Liver (tissue), 10 donors: ENCODE measurements at places on chromosomes 6 and 20.

DNA sequence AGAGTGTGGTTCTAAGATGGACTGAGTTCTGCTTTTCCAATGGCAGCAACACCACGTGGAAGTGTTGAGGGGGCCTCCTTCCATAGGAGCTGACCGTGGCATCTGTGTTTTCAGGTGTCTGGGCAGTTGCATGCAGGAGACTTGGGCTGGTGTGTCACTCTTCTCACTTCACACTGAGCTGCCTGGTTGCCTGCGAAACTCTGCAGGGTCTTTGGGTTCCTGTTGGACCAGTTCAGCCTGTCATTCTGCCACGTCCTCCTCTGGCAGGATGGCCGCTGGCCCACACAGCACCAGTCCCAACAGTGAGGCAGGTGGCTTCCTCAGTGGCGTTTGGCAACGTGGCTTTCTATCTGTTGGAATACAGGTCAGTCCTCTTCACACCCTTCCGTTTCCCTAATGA, 16.1 kb upstream of the UNC93A start:
- no peak for DNase-seq

GRCh38 chr6:158837684-158838625, 18.8 kb upstream of the EZR start:
- no peak for DNase-seq

DNA sequence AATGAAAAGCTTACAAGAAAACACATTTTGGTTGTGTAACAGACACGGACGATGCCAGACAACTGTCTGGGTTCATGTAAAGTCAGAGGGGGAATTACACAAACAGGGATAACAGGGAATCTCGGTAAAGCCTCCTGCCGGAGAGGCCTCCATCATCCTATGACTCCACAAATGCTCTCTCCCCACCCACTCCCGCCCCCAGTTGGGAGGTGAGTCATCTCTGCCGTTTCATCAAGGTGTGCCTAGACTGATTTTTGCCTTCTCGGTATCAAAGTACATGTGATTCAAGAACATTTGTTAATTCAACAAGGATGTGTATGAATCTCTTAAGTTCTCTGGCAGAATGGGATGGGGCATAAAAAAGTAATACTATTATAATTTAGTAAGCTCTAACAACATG, 304.9 kb upstream of the PRDM1 start:
- DNase-seq: no peak

DNA sequence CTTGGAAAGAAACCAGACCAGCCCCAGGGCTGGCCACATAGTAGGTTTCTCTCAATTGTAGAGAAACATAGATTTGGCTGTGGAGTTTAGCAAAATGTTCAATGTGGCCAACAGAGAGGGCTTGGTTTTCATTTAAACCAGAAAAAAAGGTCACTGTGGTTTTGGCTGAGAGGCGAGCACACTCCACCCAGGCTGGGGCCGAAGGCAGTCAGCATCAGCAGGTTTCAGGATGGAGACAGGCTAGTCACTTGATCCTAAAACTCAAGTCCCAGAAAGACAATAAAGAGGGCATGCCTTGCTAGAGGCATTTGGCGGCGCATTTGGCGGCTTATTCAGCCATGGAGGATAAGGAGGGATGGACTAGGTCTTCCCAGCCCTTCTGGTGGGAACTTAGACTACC, 73.1 kb downstream of the PRND start:
- no peak for DNase-seq

GRCh38 chr6:52976149-52976548, 18.9 kb downstream of the GSTA4 start:
- DNase-seq: no peak

DNA sequence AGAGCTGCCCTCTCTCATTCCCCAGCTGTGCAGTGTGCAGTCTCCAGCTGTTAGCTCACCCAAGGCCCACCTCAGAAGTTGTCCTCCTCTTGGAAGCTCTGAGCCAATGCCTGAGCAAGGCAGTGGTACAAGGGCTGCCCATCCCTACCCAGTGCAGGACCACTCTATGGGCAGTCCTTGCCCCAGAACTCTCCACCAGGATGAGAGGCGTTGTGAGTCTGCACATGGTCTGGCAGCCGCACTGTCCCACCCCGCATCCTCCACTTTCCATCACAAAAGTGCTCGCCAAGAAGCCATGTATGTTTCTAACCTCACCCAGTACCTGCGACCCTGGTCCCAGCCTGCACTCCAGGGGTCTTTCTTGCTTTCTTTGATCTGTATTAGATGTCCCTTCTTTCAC, 175.1 kb upstream of the PMEPA1 start:
- no peak for DNase-seq

GRCh38 chr6:52299653-52300052, 15.1 kb upstream of the MCM3 start:
- DNase-seq: no peak

DNA sequence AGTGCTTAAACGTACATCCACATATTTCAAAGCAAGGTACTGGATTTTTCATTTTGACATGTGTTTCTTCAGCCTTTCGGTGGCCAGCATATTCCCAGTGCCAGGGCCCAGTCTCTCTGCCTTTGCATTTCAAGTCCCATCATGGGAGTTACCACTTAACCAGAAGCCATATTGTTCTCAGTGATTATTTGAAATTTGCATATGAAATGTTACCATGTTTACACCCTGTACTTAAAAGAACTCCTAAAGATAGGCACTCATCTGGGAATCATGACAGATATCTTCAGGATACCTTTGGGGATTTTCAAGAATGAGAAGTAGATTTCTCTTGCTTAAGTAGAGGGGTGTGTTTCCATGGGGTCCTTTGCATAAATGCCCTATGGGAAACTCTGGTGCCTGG, 367.5 kb downstream of the NRN1 start:
- no peak for DNase-seq

DNA sequence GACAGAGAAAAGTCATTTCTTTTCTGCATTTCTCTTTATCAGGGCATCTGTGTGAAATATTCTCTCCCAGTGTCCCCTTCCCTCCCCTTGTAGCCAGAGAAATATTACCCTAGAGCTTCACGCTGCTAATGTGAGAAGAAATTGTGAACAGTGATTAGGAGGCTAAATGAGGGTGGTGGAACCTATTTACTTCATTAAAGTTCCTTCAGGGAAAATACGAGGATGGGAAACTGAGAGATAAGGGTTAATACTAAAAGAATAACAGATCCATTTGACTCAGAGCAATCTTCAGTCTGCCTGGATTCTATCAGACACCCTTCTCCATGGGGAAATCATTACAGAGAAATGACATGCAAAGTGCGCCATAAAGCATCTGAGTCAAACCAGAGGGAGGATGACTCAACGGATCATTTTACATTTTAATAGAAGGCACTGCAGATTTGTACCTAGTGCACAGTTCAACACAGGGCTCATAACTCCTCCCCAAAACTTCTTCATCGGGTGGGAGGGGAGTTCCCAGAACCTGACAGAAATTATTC, 131.3 kb downstream of the GJA10 start:
- no peak for DNase-seq

DNA sequence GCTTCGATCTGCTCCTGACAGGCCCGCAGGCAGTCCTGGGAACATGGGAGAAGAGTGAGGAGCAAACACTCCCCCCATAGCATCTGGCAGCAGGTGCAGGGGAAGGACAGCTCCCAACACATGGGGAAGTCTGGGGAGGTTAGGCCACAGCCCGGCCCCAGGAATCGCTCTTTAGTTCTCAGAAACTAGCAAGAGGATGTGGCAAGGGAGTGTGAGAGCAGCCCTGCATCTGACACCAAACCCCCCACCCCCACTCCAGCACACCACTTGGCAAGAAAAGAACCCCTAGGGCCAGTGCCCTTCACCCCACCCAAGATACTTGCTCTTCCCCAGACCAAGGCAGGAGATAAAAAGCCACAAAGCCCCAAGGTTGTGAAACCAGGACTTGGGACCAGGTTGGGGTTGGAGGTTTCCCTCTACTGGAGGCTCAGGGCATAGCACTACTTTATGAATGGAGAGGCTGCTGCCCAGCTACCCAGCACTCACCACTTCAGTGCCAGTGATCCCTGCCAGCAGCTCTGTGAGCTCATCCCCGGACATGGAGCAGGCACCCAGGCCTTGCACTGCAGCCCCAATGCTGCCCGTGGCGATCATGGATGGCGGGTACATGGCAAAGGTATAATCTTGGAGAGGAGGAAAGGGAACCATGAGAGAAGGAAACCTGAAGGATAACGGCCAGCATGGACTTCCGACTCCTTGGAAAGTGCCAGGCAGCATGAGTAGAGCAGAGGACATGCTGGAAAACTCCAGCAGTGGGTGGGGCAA, 5.4 kb downstream of the CCND3 start:
- peak; percentile 73 for DNase-seq

DNA sequence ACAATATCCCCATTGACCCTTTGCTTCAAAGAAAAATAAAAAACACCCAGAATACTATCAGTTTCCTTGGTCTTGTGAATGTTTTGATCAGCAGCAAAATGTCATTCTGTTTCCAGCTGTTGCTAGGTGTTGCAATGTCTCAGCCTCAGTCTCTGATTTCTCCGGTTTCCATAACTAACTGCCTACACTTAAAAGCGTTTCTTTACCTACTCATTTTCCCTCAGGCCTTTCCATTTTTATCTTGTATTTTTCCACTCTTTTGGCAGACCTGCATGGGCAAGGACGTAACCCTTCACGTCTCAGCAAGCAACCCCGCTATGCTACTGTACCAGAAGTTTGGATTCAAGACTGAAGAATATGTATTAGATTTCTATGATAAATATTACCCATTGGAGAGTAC, 49.4 kb downstream of the KAT14 start:
- DNase-seq: no peak

DNA sequence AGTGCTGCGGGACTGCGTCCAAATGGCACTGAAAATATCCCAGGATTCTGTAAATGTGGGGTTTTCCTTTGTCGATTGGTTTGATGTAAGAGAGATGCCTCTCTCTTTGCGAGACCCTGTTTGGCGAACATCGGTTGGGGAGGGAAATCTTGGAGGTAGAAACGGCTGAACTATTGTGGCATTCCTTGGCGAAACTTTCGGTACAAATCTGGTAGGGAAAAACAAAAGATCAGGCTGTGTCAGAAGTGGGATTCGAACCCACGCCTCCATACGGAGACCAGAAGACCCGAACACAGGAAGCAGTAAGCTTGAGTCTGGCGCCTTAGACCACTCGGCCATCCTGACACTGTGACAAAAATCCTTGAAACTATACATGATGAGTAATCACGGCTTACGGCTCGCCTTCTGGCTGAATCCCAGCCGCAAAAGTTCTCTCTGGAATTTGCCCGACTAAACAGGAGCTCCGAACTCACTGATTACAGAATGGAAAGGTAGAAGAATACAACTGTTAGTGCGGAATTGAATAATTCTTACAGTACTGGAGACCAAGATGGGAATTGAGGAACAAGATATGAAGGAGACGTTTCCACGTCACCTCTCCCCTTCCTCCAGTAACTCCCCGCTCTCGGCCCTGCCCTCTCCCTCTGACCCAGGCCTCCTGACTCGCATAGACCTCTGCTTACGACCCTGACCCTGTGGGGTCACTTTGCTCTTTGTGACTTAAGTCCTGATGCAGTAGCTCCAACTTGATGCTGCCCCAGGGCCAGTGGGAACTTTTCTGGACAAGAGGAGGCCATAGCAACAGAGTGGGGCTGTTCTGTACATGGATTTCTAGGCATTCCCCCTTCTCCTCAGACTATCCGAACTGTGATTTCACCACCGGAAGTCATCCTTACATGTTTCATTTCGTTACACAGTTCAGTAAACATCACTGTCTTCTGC, 132.8 kb upstream of the ZNF184 start:
- no peak for DNase-seq

DNA sequence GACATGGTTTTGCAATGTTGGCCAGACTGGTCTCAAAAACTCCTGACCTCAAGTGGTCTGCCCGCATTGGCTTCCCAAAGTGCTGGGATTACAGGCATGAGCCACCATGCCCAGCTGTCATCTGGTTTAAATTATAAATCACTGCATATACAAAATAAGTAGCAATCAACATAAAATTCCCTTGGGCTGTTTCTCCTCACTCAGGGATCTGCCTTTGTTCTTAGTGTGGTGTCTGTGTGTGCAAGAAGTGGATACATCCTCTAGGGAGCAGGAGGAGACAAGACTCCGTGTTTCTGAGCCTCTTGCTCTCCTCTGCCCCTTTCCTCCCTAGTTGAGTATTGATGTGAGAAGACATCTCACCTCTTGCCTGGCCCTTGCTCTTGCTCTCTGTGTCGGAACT, 65.2 kb upstream of the ADGRF4 start:
- no peak for DNase-seq

DNA sequence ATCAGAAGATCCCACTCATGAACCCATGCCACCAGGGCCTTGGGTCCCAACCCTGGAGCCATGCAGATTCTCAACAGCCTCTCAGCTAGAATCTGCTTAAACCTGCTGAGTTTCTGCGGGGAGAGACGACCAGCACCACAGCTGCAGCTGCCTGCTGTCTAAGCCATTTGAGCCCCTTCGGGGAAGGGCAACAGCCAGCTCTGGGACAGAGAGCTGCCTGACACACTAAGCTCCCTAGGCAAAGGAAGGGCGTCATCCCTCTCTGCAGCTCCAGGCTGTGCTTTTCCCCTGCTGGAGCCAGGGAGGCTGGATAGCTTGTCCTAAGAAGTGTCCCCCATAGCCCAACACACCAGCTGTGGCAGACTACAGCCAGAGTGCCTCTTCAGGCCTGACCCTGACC, 182.5 kb downstream of the OTOR start:
- DNase-seq: no peak

DNA sequence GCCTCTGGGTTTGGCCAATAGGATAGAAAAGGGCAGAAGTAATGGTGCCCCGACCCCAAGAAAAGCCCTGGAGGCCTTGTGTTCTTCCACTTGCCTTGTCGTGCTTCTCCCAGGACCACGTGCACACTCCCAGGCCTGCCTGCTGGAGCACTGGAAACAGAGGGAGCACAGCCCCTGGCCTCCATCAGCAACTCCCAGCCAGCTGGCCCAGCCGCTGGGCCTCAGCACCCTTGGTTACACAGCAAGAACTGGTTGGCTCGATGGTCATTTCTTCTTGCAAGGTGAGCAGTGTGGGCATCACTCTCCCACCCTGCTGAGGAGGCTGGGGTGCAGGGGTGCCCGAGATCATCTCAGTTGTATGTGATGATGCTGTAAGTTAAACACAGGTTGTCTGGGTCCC, 69.2 kb upstream of the CST7 start:
- no peak for DNase-seq

GRCh38 chr6:138580801-138581200, 81.5 kb upstream of the NHSL1 start:
- no peak for DNase-seq

DNA sequence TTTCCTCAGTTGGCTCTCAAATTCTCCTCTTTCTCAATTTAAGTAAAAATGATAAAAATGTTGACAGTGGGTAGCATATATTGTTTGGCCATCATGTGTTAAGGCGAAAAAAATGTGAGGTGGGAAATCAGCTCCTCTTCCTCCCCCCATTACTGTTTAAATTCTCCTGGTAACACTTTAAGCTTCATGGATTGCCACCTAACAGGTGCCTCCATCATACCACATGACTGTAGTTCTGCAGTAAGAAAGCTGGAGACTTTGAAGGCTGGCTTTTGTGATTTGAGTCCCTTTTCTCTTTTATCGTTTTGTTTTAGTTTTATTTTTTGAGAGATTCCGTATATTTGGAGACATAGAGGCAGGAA, 1.2 kb downstream of the ZFAND3 start:
- DNase-seq: no peak

- no peak for DNase-seq
Measured at GRCh38 chr6:53349209-53349693, 501 bp upstream of the ELOVL5 start.
